Stimulated activated CD4-positive, alpha-beta T cell treated with anti-CD3 and anti-CD28 coated beads, TNF-alpha, amount 100 ng/mL, for 1 hour (primary cell): ENCODE measurements at places on chromosomes 13 and 19.

DNA sequence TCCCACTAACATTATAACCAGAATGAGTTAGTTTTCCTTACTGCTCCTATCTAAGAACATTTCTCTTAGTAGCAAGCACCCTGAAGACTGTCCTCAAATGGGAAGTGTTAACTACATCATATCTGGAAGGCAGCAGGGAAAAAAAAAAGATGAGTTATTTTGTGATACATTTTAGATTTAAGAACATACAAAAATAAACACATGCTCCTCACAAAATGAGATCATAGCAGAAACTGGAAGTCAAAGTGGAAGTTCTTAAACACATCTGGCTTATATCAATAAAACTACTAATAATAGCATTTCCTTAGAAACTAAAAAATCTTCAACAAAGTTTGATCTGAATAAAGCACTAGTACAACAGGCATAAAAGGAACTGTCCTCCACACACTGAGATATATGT is 70.4 kb downstream of the SLITRK6 start:
- DNase-seq = no peak

DNA sequence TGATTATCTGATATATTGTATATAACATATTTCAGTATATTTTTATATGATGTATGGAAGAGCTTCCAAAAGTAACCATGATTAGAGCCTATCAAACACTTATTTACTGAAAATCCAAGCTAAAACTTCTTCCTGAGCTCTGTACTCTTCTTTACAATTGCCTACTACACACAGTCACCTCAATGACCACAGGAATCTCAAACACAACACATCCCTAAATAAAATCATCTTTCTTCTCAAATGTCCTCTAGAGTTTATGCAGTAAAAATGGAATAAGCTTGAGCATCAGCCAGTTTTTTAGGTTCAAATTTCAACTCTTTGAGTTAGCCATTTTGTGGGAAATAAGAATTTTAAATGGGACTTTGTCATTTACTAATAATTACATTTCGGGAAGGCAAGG is 102.6 kb upstream of the FNDC3A start:
- DNase-seq = no peak

GRCh38 chr13:72384879-72385278 is 342.6 kb downstream of the MZT1 start:
- no peak for DNase-seq

DNA sequence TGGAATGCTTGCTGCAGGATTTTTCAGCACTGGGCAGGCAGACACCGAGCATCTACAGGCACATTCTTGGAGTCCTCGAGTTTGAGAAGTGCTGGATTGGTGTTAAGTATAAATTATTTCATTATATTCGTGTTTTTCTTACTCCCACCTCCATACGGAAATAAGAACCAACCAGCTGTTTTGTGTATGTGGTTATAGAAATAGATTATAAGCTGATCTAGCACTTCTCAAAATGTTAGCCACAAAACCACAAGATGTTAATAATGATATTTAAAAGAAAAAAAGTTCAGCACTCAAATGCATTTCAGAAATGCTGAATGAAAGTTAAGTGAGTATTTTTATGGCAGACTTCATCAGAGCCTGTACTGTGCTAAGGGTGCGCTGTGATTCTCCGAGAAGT is 24.0 kb upstream of the TEX29 start:
- no peak for DNase-seq

DNA sequence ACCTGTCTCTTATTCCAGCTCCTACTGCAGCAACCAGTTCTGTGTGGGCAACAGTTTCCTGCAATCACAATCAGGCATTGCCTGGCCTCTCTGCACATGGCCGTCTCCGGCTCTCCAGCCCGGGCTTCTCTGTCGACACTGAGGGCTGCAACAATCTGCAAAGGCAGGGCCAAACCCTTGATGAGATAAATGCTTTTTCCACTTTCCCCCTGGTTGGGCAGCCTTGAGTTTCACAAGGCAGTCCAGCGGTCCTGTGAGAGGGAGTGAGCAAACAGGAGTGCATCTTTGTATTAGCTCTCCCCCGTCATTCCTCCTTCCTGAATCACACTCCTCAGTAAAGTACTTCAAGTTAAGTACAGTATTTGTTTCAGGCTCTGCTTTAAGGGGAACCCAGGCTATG is 40.7 kb upstream of the VWA8 start:
- no peak for DNase-seq

DNA sequence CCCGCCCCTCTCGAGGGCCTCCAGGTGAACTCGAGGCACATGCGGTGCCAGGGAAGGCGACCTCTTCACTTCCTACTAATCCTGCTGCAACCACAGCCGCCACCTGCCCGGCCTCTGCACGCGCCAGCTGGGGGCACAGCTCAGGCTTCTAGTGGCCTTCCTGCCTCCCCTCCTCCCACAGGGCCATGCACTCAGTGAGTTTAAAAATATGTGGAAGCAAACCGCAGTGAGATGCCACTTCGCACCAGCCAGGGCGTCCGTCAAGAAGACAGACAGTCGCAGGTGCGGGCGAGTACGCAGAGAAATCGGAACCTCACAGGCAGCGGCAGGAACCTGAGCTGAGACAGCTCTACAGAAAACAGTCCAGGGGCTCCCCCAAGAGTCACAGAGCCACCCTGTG is 10.4 kb downstream of the LMNB2 start:
- DNase-seq = no peak

- DNase-seq = no peak
Measured at GRCh38 chr19:18202778-18203407, 949 bp downstream of the RAB3A start.

- no peak for DNase-seq
Measured at GRCh38 chr19:12825254-12826131, 8.9 kb downstream of the RTBDN start.
